CD4-positive, alpha-beta T cell treated with Interleukin-12 subunit alpha and Interleukin-12 subunit beta, for 1 hour (primary cell): ENCODE measurements at places on chromosomes 7 and 10.

DNA sequence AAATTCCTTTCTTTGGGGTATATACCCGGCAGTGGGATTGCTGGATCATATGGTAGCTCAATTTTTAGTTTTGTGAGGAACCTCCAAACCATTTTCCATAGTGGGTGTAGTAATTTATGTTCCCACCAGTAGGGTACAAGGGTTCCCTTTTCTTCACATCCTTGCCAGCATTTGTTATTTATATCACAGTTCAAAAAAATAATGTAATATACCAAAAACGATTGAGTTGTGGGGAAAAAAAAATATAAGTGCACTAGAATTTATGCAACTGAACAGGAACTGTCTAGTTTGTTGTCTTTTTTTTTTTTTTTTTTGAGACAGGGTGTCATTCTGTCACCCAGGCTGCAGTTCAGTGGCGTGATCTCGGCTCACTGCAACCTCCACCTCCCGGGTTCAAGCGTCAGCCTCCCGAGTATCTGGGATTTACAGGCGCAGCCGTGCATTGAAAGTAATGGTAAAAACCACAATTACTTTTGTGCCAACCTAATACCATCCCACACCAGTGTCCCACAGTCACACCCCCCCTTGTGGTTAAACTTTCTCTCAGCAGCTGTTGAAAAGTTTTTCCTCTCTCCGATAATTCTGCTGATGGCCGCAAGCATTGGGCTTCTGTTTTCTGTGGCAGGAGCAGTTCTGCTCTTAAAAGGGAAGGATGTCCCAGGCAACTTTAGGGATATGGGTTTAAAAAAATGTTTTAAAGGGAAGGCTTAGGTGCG lies 6.8 kb upstream of the LAT2 start:
- DNase-seq, result peak; percentile 36

DNA sequence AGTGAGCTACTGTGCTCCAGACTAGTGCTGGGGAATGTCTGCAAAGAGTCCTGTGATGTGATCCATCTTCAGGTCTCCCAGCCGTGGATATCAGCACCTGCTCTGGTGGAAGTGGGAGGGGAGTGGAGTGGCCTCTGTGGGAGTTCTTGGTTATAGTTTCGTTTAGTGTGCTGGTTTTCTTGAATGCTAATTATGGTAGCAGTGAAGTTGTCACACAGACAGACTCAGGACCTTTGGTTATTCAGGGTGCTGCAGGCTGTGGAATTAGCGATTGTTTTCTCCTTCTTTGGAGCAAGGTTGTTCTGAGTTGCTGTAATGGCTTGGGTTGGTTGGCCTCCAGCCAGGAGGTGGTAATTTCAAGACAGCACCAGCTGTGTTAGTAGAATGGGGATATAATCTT lies 132.7 kb upstream of the HGF start:
- DNase-seq, result no peak

- no peak for DNase-seq
Measured at GRCh38 chr10:35572583-35572982, 32.6 kb upstream of the GJD4 start.

- DNase-seq, result no peak
Measured at GRCh38 chr7:127591189-127591588, 2.3 kb upstream of the FSCN3 start.

DNA sequence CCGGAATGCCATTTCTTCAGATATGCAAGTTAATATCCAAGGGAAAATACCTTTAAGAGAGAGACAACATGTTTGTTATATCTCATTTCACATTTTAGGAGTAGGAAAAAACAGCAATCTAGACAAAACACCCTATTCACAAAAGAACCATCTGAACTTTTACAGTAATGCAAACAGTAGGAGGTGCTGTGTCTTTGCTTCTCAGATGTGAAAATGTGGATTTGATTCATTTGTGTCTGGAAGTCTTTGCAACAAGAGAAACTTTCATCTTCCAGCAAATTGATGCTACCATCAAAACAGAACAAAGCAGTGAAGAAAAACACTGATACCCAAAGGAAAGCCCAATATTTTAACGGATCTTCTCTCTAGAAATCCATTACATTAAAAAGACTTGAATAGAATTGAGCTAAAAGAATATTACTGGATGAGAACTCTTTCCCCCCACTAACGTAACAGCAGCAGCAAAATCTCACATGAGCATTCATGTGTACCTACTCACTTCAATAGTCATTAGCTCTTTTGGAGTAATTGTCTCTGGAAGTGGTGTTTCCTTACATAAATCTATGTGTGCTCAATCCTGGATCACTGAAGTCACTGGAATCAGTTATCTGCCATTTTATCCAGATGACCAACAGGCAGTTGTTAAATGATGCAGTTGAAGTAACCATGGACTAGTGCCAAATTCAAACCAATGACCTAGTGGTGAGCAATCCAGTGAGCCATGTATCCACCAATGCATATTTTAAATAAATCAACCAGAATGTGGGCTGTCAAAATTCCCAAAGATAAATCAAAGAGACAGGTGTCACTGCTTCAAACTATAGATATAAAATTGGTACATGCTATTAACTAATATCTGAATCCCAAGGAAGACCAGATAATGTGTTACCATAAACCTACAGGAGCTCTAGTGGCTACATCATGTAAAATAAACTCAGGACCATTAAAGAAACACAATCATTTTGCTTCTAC lies 1.8 kb downstream of the SEMA3C start:
- DNase-seq, result no peak

GRCh38 chr10:56318816-56319215 lies 42.2 kb downstream of the ZWINT start:
- DNase-seq, result no peak

- no peak for DNase-seq
Measured at GRCh38 chr10:48446785-48447184, 140.3 kb downstream of the MAPK8 start.

GRCh38 chr10:125189162-125189561 lies 28.8 kb upstream of the CTBP2 start:
- no peak for DNase-seq

GRCh38 chr7:19754521-19755116 lies 18.8 kb downstream of the TMEM196 start:
- peak; percentile 29 for DNase-seq

GRCh38 chr7:36999626-37000485 lies 275.6 kb upstream of the AOAH start:
- no peak for DNase-seq

- no peak for DNase-seq
Measured at GRCh38 chr7:2215851-2216250, 16.9 kb downstream of the MAD1L1 start.

DNA sequence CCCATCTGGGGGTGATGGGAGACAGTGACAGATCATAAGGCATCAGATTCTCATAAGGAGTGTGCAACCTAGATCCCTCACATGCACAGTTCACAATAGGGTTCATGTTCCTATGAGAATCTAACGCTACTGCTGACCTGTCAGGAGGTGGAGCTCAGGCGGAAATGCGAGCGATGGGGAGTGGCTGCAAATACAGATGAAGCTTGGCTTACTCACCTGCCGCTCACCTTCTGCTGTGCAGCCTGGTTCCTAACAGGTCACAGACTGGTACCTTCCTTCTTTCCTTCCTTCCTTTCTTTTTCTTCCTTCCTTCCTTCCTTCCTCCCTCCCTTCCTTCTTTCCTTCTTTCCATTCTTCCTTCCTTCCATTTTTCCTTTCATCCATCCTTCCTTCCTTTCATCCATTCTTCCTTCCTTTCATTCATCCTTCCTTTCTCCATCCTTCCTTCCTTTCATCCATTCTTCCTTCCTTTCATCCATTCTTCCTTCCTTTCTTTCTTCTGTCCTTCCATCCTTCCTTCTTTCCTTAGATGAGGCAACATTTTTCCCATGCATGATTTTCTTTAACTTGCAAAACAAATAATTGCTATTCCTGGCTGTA lies 370.0 kb upstream of the AUTS2 start:
- no peak for DNase-seq

GRCh38 chr10:72764151-72764550 lies 72.2 kb downstream of the MCU start:
- DNase-seq, result no peak

DNA sequence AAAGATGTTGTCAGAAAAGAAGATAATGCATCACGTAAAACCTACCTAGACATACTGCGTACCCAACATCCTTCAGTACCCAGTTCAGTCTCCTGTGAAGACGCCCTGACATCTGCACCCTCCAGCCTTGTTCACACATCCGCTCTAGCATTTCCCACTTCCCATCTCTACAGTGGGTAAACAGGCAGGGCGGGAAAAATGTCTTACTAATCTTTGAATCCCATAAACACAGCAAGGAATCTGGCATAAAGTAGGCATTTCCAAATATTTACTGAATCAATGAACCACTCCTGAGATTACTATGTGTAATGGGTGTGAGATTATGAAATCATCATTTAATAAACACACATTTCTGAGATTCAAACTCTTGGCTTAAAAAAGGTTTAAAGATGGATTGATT lies 132.8 kb downstream of the GLI3 start:
- no peak for DNase-seq

DNA sequence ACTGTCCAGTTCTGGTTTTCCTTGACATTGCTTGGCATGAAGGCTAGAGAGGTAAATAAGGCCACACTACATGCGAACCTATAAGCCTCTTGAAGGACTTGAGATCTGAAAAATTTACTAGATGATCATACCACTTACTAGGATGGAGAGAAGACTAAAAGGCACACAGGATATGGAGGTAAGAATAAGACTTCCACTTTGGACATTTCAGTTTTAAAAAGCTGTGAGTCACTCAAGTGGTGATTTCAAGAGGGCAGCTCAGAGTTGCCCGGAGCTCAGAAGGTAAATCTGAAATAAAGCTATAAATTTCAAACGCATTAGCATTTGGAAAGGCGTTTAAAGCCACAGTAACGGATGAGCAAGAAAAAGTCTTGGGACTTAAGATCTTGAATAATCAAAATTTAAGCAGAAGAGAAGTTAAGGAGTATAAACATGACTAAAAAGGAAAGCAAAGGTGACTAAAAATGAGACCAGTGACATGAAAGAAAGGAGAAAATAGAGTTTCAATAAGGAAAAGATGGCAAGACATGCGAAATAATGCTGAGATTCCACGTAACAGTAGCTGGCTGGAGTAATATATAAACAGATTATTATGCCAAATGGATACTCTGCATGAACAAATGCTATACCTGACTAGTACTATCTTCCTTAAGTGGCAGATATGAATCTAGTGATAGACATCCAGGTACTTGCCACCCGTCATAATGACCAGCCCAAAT lies 68.3 kb downstream of the SNX13 start:
- DNase-seq, result no peak

- DNase-seq, result no peak
Measured at GRCh38 chr7:6071406-6071805, 40.2 kb downstream of the ANKRD61 start.

GRCh38 chr7:47763063-47763974 lies 181.4 kb upstream of the TNS3 start:
- no peak for DNase-seq

- peak; percentile 67 for DNase-seq
Measured at GRCh38 chr10:124611738-124612137, 132.4 kb downstream of the FAM53B start.

- DNase-seq, result peak; percentile 75
Measured at GRCh38 chr10:124688889-124689670, 55.1 kb downstream of the FAM53B start.

DNA sequence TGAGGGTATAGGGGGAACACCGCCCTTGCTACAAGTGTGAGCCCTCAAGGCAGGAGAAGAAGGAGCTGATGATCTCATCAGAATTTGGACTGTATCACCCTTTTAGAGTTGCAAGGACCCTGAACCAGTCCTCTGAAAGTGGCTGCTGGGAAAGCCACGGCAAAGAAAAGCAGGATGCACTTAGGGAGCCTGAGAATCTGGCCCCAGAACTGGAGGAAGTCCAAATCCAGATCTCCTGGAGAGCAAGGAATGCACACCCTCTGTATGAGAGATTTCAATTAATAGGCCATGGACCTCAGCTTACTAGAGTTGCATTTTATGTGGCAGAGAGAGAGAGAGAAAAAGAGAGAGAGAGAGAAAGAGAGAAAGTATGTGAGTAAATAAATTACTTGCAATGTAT lies 662.9 kb downstream of the CCSER2 start:
- DNase-seq, result no peak
